ENCODE measurements at places on chromosomes 2 and 18.

GRCh38 chr2:158498749-158499136, 42.0 kb downstream of the PKP4 start:
- no peak for DNase-seq
- peaks cover 41% of the 10 kb centered on the region for H3K4me1 ChIP-seq
- no peak overlapping the region for H3K27ac ChIP-seq
- no peaks in the 10 kb centered on the region for H3K36me3 ChIP-seq
- no peaks in the 10 kb centered on the region for H3K27me3 ChIP-seq

GRCh38 chr18:5175378-5175777, 21.7 kb downstream of the AKAIN1 start:
- H3K36me3 ChIP-seq = no peaks in the 10 kb centered on the region
- H3K27ac ChIP-seq = no peak overlapping the region
- no peak for DNase-seq

DNA sequence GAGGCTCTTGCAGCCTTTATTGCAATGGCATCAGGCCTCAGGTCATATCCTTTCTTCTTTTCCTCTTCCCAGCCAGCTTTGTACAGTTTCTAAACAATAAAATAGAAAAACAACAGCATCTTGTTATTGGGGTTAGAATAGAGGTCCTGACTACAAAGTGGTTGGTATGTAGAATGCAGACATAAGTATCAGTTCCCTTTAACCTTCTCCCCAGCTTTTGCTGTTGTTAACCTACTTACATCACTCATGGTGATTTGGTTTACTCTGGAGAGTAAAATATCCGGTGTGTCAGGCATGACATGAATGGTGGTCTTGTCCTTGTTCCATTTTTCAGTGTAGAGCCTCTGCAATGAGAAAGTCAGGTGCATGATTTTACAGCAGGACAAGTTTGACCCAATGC, 69.8 kb downstream of the NEB start:
- no peaks in the 10 kb centered on the region for H3K27me3 ChIP-seq
- no peak for DNase-seq
- H3K4me1 ChIP-seq = no peaks in the 10 kb centered on the region
- no peaks in the 10 kb centered on the region for H3K36me3 ChIP-seq
- no peak overlapping the region for H3K27ac ChIP-seq

- H3K27ac ChIP-seq = no peak overlapping the region
- peaks cover 30% of the 10 kb centered on the region for H3K4me1 ChIP-seq
- H3K4me3 ChIP-seq = no peak overlapping the region
- DNase-seq = no peak
Measured at GRCh38 chr18:73691624-73692023, 456.0 kb downstream of the FBXO15 start.

DNA sequence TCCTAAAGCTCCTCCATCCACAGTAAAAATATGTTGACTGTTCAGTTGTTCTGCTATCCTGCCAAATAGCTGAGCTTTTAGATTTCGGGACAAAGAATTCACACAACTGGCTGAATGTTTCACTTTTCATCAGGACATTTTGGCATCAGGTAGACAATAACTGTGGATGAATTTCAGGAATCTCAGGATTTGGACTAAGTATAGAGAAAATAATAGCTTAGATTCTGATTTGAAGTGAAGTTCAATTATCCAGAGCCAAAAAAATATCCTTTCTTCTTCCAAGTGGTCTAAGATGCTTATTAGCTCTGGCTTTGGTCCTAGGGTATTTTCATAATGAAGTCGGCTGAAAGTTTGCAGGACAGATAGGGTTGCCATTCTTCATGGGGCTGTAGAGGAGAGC, 16.1 kb downstream of the KCNE4 start:
- no peak overlapping the region for H3K4me3 ChIP-seq
- no peaks in the 10 kb centered on the region for H3K27me3 ChIP-seq
- H3K36me3 ChIP-seq = no peaks in the 10 kb centered on the region

DNA sequence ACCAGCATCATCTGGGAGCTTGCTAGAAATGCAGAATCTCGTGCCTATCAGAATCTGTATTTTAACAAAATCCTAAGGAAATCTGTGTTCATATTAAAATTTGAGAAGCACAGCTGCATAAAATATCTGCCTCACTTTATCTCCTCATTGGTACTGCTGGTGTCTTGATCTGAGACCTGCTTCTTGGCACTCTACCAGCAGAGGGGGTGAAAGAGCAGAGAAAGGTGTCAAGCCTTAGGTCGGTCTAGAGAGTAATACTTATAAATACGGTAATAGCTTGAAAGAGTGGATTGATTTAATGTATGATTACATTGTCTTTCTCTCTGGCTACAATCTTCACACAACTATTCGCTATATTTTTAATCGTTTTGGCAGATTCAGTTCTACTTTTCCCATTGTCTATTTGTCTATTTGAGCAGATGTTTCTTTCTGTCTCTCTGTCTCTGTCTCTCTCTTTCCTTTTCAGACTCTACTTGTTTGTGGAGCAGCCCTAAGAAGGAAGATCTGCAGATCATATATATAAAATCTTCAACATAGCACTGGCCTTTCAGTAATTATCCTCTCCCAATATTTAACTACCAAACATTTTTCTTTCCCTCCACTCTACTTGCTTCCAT, 1.7 kb upstream of the GCG start:
- no peak for DNase-seq
- H3K4me1 ChIP-seq = no peaks in the 10 kb centered on the region
- H3K27me3 ChIP-seq = no peaks in the 10 kb centered on the region
- H3K36me3 ChIP-seq = no peaks in the 10 kb centered on the region

- H3K4me1 ChIP-seq = no peaks in the 10 kb centered on the region
- H3K27ac ChIP-seq = no peak overlapping the region
- no peak for DNase-seq
- no peak overlapping the region for H3K4me3 ChIP-seq
Measured at GRCh38 chr18:43108469-43108868, 7.0 kb downstream of the RIT2 start.

GRCh38 chr2:172062402-172063004, 22.8 kb upstream of the DLX1 start:
- no peaks in the 10 kb centered on the region for H3K4me1 ChIP-seq
- DNase-seq = no peak
- H3K27me3 ChIP-seq = no peaks in the 10 kb centered on the region
- 0 out of 2 replicates have a peak, but pooled peaks cover 3% of the 10 kb centered on the region for H3K36me3 ChIP-seq
- no peak overlapping the region for H3K4me3 ChIP-seq
